Activated CD8-positive, alpha-beta memory T cell treated with anti-CD3 and anti-CD28 coated beads for 4 hours (primary cell): ENCODE measurements at places on chromosomes 2 and 18.

DNA sequence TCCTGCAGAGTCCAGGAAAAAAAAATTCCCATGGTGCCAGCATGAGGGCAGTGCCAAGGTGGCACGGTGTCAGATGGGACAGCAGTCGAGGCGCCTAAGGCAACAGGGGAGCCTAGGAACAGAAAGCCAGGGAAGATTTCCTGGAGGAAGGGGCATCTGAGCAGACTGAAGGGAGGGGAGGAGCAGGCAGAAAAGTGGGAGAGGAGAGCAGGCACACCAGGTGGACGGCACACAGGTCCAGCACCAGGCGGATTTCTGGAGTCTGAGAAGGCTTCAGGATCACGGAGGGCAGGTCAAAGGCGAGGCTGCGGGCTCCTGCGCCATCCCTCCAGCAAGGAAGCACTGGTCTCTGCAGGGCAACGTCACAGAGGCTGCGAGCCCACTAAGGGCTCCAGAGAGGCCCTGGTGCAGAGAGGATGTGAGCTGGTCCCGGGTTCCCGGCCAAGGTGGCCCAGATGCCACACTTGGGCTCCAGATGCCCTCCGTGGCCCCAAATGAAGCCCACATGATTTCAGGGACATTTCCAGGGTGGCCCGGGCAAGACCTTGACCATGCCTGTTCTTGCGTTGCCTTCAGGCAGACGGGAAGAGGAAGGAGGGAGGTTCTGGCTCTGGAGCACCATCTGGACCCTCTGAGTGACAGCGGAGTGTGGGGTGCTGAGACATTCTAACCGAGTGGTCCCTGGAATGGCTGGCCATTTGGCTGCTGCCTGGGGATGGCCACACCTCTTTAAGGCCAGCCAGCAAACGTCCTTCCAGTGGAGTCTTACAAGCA, 4.1 kb downstream of the HS6ST1 start:
- no peak for DNase-seq

DNA sequence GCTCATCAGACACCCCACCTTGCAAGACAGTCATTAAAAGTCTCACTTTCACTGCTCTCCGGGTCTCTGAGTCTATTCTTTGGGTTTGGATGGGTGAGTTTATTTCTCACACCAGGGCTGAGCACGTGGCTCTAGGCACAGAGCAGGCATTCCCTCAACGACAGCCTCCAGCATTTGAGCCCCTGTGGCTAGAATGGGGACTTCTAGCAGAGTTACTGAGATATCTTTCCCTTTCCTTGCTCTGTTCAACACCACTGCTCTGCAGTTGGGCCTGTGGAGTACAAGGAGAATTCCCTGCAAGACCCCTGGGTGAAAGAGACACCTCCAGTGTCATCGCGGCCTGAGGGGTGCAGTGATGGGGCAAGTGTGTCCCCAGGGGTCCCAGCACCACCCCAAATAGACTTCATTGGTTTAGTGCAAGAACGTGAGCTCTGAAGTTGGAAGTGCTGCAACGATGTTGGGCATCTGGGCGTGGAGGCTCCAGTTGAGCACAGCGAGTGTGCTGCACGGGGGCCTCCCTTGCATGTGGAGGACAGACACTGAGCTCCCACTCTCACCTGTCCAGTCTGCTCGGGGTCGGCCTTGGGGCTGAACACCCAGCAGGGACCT, 184.1 kb upstream of the HS6ST1 start:
- DNase-seq, result no peak

DNA sequence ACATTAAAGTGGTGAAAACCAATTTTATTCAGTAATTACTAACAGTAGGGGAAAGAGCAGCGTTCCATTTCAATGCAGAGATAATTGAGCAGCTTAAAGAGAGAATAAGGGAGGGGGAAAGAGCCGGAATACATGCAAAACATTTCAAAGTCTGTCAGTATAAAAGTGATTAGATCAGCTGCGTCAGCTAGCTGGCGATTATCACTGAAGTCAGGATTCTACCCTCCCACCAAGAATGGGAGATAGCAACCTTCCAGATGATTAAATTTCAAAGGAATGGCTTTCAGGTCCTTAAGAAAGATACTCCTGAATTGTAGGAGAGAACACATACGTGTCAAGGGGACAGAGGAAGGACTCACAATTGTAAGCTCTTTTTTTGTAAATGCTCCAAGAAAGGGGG, 2.7 kb upstream of the ZC3H6 start:
- no peak for DNase-seq

DNA sequence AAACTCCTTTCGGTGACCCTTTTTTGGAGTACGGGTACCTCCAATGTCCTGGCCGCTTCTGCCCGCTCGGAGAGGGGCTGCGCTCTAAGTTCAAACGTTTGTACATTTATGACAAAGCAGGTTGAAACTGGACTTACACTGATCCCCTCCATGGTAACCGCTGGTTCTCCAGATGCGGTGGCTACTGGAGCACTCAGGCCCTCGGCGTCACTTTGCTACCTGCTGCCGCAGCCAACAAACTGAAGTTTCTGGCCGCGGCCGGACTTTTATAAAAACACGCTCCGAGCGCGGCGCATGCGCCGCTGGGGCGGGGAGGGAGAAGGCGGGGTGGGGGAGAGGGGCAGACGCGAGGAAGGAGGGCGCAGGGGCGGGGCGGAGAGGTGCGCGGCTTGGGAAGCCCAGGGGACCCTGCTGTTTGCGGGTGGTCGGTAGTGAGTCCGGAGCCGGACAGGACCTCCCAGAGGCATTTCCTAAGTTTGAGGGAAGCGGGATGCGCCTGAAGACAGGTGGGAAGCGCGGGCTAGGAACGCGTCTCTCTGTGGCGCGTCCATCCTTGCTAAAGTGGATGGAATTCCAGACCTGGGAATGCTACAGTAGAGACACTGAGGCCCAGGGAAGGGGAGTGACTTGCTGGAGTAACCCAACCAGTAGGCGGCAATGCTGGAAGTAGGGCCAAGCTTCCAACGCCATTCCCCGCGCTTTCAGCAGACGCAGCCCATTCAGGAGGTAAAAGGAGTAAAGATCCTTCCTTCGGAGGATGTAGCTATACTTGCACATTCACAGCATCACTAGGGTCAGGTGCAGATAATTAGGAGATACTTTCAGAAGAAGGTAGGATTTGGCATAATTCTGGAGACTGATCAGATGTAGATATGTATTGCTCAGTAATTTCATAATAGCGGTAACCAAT, at the start of gene CXCR4:
Gene CXCR4, minus strand, starts transcription at position 241 of the 910 bp plus-strand sequence. Its CDS starts 89 bp downstream, at position 152.
- DNase-seq, result peak; percentile 73

DNA sequence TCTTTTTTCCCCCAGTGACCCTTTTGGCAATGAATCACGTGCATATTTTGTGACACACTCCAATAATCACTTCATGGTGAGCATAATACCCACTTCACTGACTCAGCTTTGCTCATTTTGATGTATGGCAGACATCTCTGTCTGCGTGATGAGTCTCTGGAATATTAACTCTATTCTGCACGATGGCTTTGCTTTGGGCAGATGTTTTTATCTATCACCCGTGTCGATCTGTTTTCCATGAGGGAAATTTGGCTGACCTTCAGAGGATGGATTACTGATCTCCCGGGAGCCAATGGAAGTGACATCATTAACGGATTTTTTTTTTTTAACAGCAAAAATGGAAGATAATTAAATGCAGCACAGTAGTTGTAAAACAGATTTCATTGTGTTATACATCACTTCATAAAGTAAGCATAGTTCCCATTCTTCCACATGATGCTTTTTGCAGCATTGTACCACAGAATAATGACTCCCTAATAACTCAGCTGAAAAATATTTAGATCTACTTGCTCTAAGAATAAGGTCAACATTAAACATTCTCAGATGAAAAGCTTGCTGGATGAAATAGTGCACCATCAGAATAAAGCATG, 29.8 kb downstream of the CDC42EP3 start:
- no peak for DNase-seq

DNA sequence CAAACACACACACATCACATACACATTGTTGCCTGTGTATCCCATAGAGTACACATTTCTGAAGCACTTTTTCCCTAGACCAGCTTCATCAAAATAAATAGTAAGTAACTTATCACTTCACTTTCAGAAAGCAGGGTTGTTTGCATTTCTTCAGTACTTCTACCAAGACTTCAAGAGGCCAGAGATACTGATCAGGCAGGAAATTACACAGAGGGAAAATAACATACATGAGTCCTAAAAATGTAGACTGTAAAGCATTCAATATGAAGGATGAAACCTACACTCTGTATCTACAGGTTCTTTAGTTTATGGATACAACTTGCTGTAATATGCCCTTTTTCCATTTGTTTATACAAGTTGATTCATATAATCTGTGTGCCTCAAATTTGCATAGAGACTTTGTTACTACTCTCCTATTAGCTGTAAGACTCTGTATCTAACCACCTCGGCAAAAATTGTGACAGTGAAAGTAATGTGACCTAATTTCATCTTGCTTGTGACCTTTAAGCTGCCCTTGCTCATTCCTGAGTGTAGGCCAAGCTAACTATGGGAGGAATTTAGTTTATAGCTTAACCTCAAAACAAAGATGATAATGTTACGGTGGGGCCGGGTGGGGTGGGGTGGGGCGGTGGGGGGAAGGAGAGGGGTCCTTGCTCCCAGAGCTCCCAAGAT, 228.9 kb upstream of the SPOPL start:
- DNase-seq, result no peak

- DNase-seq, result no peak
Observed at GRCh38 chr2:221042926-221043325, 529.2 kb downstream of the EPHA4 start.

DNA sequence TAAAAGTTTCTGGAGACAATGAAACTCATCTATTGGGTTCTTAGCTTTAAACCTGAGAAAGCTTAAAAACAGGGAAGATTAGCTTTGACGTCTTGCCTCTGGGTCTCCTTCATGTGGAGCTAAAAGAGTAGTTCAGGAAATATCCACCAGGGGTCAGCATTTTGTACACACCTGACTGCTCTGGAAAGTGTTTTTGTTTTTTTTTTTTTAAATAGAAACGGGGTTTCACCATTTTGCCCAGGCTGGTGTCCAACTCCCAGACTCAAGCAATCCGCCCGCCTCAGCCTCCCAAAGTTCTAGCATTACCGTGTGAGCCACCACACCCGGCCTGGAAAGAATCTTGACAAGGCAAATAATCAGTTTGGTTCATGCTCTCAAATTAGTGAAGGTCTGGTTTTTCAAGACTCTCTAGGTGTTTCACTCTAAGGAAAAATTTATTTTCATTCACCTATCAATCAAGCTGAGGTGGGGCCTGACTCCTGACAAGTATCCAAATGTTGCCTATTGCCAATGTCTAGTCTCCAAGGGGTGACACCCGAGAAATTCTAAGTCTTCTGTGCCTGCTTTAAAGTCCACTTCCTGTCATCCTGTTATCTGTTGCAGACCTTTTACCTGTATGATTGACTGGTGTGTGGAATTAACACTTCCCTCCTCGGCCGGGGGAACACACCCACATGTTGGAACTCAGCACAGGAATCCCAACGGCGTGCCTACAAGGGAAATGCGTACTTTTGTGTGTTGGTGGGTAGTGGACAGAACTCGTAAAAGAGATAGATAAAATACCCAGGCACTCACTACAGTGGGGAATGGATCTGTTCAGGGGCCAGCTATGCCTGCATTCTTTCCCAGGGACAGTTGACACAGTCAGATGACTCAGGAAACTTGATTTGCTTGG, 11.3 kb downstream of the IL1RN start:
- peak; percentile 21 for DNase-seq

DNA sequence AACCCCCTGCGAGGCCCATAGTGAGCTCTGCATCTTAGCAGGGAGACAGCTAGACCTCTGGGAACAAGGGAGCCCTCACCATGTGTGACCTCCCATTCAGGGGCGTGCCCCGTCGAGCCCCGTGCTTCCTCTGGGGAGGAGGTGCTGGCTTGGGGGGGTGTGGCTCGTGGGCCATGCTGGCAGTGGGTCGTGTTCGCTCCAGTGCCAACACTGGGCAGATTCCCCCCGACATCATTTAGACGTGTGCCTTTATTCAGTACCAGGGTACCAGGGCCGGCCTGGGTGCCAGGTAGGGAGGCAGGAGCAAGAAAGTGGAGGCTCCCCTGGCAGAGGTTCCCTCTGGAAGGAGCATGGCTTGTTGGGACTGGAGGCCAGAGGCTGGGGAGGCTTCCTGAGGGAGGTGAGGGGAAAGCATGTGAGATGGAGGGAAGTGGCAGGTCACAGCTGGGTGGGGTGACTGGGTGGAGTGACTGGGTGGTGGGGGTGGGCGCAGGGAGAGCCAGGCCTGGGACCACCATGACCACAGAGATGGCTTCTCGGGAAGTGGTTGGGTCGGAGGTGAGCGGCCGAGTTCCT, 15.2 kb downstream of the GPC1 start:
- DNase-seq, result no peak

GRCh38 chr2:871926-872680, 78.5 kb upstream of the SNTG2 start:
- DNase-seq, result no peak

DNA sequence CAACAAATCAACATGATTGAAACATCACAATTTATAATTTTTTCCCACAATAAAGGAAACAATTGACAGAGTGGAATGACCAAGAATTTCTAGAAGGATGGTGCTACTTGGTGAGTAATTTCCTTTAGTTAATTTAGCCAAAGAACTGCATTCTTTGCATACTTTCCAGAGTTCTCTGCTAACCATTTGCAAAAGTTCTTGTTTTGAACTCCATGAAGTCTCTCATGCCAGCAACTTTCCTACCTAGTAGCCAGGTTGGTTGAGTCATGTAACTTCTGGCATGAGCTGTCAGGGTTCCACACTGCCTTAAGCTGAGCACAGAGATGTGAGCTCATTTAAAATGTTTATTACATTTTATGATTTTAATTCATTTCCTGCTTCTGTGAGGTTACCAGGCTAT, 539.6 kb downstream of the PID1 start:
- no peak for DNase-seq

DNA sequence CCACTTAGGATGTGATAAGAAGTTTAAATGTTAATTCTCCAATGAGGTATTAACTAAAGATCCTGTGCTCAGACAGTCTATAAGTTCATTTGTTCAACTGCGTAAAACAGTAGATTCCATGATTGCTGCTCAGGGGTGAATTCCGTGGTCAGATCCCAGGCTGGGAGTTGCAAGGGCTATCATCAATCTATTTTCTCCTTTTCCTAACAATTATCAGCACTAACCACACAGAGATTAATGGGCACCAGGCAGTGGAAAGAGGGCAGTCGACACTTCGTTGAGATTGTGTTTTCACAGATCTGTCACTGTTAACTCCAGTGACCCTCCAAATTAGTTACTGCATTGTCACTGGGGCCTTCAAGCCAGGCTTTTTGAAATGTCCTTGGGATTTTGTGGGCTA, 154.1 kb upstream of the SPRED2 start:
- no peak for DNase-seq

DNA sequence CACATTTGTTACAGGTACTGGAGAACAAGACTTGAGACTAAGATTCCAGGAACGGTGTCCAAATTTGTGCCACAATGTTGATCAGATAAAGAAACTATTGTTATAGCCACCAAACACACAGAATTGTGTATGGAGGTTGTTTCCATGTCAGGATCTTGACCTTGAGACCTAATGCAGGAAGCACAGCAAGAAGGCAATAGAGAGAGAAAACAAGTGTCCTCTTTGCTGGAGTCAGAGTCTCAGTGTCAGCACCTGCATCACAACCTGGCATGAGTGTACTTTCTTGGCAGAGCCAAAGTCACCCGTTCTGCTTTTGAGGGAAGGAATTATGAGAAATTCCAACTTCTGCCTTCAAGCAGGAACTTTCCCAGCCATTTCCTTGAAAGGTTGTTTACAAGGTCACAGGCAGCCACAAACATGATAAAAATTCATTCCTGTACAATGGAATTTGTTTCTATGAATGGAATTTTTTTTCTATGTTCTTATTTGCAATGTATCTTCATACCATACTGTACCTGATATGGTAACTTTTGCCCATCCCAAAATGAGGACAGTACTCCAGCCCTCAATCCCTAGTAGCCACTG, 118.4 kb downstream of the PKP4 start:
- DNase-seq, result no peak
